ENCODE measurements at places on chromosomes 11 and 22.

DNA sequence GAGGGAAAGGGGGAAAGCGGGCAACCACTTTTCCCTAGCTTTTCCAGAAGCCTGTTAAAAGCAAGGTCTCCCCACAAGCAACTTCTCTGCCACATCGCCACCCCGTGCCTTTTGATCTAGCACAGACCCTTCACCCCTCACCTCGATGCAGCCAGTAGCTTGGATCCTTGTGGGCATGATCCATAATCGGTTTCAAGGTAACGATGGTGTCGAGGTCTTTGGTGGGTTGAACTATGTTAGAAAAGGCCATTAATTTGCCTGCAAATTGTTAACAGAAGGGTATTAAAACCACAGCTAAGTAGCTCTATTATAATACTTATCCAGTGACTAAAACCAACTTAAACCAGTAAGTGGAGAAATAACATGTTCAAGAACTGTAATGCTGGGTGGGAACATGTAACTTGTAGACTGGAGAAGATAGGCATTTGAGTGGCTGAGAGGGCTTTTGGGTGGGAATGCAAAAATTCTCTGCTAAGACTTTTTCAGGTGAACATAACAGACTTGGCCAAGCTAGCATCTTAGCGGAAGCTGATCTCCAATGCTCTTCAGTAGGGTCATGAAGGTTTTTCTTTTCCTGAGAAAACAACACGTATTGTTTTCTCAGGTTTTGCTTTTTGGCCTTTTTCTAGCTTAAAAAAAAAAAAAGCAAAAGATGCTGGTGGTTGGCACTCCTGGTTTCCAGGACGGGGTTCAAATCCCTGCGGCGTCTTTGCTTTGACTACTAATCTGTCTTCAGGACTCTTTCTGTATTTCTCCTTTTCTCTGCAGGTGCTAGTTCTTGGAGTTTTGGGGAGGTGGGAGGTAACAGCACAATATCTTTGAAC lies 6.8 kb downstream of the MALAT1 start:
- DNase-seq = peak; percentile 47

- DNase-seq = no peak
These were observed 82.7 kb downstream of the THAP12 start for GRCh38 chr11:76298255-76298654.

GRCh38 chr22:30308518-30309230 lies 18.1 kb downstream of the TBC1D10A start:
- no peak for DNase-seq

DNA sequence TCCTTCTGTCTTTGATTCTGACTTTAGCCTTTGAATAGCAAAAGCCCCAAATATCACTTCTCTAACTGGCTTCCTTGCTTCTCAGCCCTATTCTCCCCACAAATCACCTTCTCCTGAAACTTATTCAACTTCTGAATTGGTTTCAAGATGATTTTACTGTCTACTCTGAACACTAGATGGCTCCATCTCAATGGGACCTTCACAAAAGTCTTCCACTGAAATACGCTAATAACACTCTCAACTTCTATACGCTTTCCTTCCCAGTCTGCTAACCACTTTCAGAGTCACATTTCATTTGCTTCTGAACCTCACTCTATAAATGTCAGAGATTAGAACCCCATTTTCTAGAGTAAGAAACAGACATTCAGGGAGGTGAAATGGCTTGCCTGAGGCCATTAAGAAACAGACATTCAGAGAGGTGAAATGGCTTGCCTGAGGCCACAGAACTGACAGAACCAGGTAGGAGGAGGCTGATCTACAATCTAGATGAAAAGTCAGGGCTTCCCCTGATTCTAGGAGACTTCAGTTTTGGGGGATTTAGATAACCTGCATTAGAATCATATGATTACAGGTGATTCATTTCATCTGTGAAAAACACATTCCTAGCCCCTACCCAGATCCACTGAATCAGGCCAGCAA lies 20.6 kb downstream of the MORC2 start:
- DNase-seq = peak; percentile 34

DNA sequence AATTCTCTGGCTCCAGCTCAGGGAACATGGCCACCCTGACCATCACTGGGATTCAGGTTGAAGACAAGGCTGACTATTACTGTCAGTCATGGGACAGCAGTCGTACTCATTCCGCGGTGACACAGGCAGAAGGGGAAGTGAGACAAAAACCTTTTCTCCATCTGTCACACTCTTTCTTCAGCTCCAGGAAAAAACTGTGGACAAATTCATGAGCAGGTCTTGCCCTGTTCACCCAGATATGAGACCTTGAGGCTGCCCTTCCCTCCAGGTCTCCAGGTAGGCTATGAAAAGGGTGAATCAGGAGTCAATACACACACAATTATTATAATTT lies 39.4 kb upstream of the GGTLC2 start:
- no peak for DNase-seq

DNA sequence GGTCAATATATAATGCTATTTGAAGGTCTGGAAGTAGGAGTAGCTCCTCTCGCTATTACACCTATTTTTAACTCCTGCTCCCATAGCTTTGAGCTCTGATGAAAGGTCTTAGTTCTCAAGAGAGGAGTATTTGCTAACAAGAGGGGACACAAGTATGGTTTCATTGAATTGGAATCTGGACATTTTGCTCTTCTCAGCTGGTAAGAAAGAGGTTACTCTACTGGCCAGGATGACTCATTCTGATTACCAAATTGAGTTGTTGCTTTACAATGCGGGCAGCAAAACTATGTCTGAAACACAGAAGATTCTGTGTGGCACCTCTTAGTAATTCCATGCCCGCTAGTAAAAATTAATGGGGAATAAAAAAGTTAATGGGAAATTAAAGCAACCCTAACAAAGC lies 63.6 kb upstream of the EP300 start:
- DNase-seq = peak; percentile 93

- DNase-seq = peak; percentile 48
These were observed 716 bp downstream of the AMOTL1 start for GRCh38 chr11:94768602-94769541.

DNA sequence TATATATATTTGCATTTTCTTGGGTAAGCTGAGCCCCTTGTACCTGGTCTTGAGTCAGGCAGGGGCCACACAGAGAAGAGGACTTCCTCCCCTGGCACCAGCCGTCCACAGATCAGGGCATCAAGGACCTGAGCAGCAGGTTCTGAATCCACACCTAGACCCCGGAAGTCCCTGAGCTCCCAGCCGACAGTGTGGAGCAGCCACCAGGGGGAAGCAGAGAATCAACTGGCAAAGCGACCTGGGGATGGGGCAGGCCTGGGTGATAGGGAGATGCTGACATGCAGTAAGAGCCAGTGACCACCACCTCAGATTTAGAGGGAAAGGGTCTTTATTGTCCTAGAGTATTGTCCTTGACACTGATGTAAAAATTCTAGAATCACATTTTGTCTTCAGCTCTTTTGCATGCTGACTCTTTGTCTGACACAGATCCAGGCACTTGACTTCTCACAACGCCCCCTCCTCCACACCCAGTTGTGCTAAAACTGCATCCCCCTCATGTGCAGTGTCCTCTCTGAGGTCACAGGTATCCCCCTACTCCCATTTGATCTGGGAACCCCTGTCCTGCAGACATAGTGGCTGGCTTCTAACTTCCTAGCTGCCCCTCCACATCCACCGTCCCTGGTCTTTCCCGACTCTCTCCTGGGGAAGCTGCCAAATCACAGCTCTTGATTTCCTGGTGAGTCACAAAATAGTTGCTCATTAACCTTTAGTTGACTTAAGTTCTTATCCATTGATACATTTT lies 109.3 kb downstream of the GGTLC2 start:
- peak; percentile 39 for DNase-seq

- DNase-seq = peak; percentile 2
These were observed 688.7 kb downstream of the ETS1 start for GRCh38 chr11:127898422-127899365.

- peak; percentile 73 for DNase-seq
These were observed 16.5 kb upstream of the PRR5 start for GRCh38 chr22:44685384-44686056.

- no peak for DNase-seq
These were observed 233.3 kb downstream of the MN1 start for GRCh38 chr22:27568265-27568664.

- no peak for DNase-seq
These were observed 31.1 kb downstream of the ZC3H7B start for GRCh38 chr22:41332217-41332939.

DNA sequence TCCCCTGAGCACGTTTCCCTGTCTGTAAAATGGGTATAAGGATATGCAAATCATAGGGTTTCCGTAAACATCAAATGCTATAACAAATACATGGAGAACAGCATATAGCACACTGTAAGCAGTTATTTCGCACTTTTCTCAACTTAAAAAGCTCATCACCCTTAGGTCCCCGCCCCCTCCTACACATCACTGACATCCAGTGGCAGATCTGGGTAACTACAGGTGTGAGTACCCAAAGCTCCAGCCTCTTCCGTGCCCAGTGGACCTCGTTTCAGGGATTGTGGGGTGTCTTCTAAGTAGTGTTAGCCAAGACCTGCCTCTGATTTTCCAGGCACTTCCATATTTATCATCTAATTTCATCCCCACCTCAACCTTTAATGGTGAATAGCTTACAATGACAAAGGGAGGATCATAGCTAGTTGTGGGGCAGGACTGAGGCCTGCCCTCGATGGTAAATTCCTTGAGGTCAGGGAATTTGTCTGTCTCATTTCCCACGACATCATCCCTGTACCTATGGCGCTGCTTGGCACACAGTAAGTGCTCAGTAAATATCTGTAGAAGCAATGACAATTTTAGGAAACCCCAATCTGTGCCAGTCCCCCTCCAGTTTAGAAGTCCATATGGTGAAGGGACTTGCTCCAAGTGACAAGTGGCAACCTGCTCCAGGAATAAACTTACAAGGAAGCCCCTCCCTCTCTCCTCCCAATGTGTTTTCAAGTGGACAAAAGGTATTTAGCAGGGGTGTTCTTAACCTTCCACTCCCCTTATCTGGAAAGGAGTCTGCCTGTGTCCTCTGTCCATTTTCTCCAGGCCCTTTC lies 340.5 kb downstream of the TENM4 start:
- DNase-seq = peak; percentile 59

DNA sequence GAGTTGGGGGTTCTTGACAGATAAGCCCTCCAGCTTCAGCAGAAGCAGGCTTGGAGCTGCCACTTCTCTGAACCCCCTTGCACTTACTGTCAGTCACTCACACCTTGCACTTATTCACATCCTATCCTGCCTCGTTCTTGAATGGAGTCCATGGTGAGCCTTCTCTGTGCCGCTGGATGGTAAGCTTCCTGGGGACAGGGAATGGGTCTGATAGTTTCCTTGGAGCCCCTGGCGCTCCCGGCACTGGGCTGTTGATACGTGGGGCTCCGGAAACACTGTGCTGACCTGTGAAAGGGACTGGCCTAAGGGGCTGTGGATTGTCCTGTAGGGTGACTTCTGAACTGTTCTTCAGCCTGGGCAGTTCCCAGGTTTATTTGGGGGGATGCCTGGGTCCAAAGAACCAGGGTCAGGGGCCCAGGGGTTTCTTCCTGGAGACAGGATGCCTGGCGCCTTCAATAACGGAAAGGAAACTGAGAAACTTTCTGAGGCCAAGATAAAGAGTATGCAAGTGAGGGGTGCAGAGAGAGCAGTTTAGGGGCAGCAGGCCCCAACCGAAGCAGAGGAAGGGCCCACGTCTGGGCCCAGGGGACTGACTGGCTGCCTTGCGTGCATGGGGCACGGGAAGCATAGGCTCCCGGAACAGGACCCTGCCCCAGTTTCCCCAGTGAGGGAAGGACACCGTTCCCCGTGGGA lies 709 bp upstream of the ST3GAL4 start:
- DNase-seq = peak; percentile 43

- DNase-seq = peak; percentile 68
These were observed 1.1 kb upstream of the PLXNB2 start for GRCh38 chr22:50308597-50308935.

DNA sequence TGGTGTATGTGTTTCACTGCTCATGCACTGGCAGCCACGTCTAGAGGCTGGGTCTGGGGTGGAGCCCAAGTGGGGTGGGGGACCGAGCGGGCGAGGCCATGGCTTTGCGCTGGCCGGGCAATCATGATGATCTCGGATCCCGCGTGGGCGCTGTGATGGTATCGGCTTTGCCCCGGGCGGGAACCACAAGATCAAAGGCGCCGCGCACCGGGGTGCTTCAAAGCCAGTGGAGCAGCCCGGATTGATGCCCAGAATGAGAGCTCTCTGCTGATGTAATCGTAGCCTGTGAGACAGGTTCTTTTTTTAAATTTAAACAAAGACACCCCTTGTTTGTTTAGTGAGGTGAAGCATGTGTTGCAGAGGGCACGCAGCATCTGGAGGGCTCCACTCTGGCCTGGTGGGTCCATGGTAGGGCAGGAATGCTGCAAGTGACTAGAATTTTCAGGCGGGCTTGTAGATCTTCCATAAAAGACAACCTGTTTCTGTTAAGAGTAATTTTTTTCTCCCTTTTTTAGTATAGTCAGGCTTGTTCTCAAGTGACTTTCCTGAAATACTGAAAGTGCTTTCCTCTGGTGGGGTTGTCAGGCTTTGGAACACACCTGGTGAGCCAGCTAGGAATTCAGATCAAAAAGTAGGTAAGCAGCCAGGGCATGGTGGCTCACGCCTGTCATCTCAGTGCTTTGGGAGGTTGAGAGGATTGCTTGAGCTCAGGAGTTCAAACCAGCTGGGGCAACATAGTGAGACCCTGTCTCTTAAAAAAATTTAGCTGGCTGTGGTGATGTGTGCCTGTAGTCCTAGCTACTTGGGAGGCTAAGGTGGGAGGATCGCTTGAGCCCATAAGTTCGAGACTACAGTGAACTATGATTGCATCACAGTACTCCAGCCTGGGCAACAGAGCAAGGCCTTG lies 40.7 kb downstream of the ZNRF3 start:
- no peak for DNase-seq

- DNase-seq = no peak
These were observed 135.4 kb upstream of the LARGE1 start for GRCh38 chr22:34055525-34056200.

DNA sequence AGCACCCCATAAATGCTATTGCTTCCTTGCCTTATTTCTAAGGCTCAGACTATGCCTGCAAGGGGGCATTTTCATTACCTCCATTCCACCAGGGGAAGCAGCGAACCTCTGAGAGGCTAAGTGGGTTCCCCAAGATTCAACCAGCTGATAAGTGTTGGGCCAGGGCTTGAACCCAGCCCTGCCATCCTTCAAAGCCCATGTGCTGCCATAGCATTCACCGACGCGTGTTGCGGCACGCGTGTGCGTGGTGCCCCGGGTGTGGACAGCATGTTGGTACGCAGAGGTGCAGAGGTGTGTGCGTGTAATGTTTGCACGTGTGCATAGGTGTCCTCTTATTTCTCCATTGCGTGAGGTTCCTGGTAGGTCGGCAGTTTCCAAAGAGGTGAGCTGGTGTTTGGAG lies 66.0 kb upstream of the PPARA start:
- no peak for DNase-seq

DNA sequence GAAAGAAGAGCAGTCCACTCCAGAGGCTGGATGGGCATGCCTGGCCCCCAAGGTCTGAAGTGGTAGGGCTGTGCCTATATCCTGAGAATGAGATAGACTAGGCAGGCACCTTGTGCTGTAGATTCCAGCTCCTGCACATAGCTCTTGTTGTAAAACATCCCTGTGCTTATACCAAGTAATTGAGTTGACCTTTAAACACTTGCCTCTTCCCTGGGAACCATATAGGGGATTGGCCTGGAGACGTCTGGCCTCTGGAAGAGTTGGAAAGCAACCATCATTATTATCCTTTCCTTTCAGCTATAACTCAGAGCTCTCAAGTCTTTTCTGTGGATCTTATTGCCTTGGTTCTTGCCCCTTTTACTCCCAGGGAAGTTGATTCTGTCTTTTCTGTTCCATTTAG lies 15.1 kb downstream of the LIMK2 start:
- DNase-seq = no peak
